ENCODE measurements at places on chromosomes 11 and 22.

DNA sequence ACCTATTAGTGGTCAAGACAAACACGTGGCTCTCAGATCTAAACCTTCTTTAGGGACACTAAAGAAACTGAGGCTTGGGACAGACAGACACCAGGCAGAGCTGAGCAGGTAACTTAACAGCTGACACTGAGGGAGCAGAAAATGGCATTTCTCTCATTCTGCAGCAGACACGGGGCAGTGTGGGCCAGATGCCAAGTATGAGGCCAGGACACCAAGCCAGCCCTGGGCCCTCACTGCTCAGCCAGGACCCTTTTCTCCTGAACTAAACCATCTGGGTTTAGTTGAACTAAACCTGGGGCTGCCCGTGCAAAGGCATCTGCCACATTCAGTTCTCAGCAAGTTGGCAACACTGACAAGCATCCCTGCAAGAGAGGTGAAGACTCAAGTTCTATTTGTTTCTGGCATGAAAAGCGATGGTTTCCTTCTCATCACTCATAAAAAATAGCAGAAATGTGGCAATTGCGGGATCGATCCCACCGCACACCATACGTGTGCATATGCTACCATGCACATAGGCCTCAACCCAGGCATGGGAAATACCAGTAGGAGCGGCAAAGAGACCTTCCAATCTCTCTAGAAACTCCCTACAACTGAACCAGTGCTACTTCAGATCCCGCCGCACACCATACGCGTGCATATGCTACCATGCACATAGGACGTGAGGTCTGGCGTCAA is 100.1 kb upstream of the BID start:
- DNase-seq: no peak

DNA sequence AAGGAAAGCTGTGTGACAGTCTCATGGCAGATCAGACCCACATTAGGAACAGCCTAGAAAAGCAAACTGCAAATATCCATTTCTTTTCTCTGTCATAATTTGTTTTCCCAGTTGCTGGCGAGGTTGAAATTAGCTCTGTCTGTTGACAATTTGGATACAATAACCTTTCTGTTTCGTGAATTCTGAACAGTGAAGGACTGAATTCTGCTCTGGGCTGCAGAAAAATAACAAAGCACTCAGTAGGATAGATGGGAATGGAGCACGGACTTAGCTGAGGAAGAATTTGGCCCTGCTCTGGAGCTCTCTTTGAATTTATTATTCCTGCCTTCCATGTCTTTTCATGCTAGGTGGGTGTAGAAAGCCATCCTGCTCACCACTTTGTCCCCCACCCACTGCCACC is 140.3 kb downstream of the RRAS2 start:
- DNase-seq: no peak

- DNase-seq: no peak
Observed at GRCh38 chr22:20273758-20274181, 5.7 kb upstream of the RTN4R start.

GRCh38 chr22:42637555-42637954 is 2.8 kb downstream of the ATP5MGL start:
- DNase-seq: no peak

- no peak for DNase-seq
Observed at GRCh38 chr11:75768909-75769771, 562 bp downstream of the DGAT2 start.

DNA sequence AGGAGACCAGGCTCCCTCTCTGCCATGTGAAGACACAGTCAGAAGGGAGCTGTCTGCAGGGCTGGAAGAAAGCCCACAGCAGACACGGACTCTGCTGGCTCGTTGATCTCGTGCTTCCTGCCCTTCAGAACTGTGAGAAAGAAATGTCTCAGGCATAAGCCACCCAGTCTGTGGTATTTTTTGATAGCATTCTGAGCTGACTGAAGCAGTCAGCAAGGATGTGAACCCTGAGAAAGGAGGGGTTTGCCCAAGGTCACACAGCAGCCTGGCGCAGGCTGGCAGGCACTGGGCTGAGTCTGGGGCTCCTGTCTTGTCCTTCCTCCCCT is 255.1 kb upstream of the B3GAT1 start:
- DNase-seq: no peak

DNA sequence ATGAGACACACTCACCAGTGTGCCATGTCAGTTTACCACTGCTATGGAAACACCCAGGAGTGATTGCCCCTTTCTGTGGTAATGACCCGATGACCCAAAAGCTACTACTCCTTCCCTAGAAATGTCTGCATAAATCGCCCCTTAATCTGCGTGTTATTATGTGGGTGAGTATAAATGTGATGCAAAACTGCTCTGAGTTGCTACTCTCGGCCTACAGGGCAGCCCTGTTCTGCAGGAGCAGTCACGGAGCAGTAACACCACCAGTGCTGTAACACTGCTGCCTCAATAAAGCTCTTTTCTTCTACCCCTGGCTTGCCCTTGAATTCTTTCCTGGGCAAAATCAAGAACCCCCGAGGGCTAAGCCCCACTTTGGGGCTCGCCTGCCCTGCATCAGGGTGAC is 9.6 kb upstream of the LDLRAD3 start:
- no peak for DNase-seq

DNA sequence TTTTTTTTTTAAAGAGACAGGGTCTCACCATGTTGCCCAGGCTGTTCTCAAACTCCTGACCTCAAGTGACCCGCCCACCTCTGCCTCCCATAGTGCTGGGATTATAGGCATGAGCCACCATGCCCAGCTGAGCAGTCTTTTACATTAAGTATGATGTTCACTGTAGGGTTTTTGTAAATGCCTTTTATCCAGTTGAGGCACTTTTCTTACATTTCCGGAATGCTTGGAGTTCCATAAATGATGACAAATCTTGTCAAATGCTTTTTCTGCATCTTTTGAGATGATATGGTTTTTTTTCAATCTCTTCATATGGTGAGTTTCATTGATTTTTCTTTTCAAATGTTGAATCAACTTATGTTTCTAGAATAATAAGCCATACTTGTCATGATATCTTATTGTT is 29.4 kb upstream of the CTTN start:
- DNase-seq: no peak

DNA sequence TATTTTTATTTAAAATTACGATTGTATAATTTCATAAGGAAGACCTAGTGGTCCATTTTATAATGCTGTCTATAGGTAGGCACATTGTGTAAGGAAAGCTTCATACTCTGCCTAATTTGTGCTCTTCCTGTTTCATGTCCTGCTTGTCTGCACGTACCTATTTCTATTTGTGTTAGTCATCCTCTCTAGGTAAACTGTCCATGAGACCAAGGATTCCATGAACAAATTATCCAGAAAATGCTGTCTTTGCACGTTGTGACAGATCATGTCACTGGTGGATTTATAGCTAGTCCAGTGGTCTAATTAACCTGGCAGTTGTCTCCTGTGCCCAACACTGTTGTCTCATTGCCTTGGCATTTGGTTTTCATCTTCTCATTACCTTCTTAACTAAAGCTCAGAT is 44.7 kb downstream of the DNAJC24 start:
- DNase-seq: no peak

- no peak for DNase-seq
Observed at GRCh38 chr11:36090356-36091109, 146.7 kb downstream of the LDLRAD3 start.

- no peak for DNase-seq
Observed at GRCh38 chr11:44804449-44805437, 78.0 kb downstream of the TSPAN18 start.

GRCh38 chr22:49077036-49077393 is 750.7 kb downstream of the BRD1 start:
- no peak for DNase-seq

GRCh38 chr11:101866619-101867491 is 48.0 kb upstream of the CEP126 start:
- no peak for DNase-seq

DNA sequence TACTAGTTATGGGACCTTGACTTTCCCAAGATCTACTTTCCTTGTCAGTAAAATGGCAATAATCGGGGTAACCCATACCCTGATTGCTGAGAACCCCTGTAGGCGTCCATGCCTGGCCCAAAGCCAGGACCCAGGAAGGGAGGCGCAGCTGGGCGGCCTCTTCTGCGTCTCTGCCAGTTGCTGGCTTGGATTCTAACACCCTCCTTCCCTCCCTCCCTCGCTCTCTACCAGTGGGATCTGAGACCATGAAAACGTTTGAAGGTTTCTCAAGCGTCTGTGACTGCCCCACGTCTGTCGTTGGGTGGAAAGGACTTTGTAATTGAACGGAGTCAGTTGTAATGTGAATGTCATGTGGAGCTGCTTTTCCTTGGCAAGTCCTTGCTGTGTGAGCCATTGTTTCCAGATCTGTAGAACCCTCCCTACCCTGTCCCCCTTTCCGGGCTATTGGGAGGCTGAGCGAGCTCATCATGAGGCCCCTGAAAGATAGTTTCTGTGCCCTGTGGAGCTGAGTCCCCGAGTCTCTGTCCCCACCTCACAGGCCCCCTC is 47.8 kb downstream of the PARVB start:
- DNase-seq: no peak

GRCh38 chr11:117992620-117993019 is 6.4 kb downstream of the IL10RA start:
- DNase-seq: no peak

All from activated naive CD4-positive, alpha-beta T cell (primary cell).